GOT3 (cell line): ENCODE measurements at places on chromosomes 16 and 17.

- peak; percentile 36 for DNase-seq
Measured at GRCh38 chr16:10579965-10580882, at the start of gene EMP2. TSS of gene EMP2 (minus strand) at chr16:10580598. CDS start at chr16:10547617, 32,981 bp downstream.

DNA sequence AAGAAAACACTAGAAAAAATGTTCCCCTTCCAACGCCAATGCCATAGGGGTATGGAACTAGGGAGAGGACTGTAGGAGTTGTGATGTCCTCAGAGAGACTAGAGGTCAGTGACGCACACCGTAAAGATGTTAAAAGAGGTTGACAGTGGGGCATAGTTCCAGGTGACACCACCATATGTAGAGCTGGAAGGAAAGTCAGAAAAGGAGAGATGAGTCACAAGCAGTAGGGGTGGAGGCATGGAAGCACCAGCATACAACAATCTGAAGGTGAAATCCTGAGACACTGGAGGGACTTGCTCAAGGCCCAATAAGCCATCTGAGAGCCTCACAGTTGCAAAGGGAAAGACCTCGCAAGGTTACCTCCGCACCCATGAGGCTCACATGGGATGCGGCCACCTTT is 76.0 kb downstream of the ZNF18 start:
- DNase-seq, result no peak

- DNase-seq, result no peak
Measured at GRCh38 chr16:12336141-12336540, 359.6 kb downstream of the SNX29 start.

- no peak for DNase-seq
Measured at GRCh38 chr16:27689711-27690110, 139.8 kb downstream of the KATNIP start.

GRCh38 chr17:62119373-62119772 is 54.3 kb upstream of the MED13 start:
- no peak for DNase-seq
